SK-N-MC (cell line): ENCODE measurements at places on chromosomes 16 and 17.

GRCh38 chr17:14739656-14740431 is 439.0 kb downstream of the HS3ST3B1 start:
- no peak for DNase-seq

DNA sequence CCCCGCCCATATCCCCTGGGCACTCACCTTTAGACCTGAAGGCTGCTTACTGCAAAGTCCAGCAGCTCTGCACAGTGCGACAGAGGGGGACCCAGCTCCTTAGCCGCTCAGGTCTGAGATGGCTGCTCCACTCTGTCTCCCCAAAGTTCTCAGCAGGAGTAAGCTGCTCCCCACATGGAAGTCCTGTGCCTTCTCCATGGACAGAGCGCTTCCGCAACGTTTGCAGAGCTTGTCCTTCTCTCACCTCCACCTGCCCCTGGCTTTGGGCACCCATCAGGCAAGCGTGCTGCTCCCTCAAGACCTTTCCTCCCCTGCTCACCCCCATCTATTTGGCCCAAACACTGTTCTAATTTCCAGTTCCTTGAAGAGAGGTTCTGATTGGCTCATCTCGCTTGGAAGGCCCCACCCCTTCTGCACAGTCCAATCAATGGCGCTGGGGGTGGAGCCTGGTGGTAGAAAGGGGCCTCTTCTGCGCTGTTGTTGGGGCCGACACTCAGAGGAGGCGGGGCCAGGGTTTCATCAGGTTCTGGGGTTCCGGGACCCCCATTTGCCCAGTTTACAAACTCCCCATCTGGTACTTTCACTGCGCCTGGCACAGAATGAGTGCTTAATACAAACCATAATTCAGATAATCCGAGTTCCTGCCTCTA is 137.2 kb downstream of the CYLD start:
- no peak for DNase-seq

- DNase-seq: no peak
Measured at GRCh38 chr17:57707892-57708291, 37.2 kb downstream of the CCDC182 start.

GRCh38 chr17:47172696-47173565 is 16.2 kb downstream of the CDC27 start:
- no peak for DNase-seq

DNA sequence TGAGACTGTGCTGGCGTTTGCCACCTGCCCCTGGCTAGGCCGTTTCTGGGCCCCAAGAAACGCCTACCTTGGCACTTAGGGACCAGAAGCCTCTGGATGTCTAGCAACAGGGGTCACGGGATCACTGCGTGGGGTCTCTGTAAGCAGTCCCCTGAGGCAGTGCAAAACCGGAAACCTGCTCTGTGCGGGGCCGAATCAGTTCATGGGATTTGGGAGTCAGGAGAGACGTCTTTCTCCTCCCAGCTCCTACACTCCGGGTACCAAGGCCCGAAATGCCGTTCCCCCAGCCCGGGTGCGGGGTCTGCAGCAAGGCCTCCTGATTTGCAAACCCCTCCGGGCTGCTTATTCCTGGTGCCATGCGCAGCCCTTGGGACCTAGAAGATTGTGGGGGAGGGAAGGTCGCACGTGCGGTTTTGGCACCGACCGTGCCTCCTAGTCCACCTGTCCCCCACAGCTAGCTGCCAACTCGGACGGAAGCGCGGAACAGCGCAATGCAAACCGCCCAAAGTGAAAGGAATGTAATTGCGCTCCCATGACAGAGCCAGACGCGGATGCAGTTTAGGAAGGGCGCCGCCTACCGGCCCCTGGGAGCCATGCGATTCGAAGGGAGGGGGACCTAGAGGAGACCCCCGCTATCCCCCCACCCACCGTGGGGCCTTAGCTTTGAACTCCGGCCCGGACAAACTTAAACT is 6.5 kb downstream of the IRX5 start:
- DNase-seq: no peak

DNA sequence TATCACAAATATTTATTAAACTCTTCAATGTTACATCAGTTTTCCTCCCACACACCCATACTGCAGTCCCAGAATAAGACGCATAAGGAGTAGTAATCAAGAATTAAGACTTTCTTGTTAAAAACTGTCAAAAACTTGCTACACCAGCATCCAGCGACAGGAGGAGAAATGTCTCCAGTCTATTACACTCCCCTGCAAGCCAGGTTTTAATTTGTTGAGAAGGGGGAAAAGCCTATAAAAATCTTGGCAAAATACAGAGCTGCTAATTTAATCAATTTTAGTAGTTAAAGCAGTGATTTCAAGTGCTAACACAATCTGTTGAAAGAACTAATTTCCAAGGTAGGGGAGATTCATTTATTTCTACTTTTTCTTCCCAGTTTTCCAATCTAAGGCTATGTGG is 102.0 kb upstream of the MED13 start:
- no peak for DNase-seq

DNA sequence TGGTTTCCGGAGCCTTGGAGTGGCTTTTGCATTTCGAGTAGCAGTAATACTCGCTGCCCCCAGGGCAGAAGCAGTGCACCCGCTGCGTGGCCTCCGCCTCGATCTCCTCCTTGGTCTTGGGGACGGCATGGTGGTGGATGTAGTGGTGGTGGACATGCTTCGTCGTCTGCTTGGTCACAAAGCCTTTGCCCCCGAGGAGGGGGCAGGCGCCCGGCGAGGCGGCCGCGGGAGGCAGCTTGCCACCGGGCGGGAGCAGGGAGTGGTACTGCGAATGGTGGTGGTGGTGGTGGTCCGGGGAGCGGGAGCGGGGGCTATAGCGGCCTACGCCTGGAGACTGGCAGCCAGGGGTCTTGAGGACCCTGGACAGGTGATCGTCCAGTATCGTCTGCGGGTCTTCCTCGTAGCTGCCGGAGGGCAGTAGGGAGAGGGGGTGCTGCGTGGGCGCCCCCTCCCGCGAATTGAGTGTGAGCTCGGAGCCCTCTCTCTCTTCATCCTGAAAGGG is 24.1 kb downstream of the AXIN2 start:
- no peak for DNase-seq

GRCh38 chr16:77807-78443 is at the start of gene MPG:
TSS of gene MPG (plus strand) at chr16:78225. CDS start at chr16:78310, 85 bp downstream.
- no peak for DNase-seq

- DNase-seq: no peak
Measured at GRCh38 chr17:50837286-50837979, 2.0 kb downstream of the WFIKKN2 start.

GRCh38 chr16:62137996-62138395 is 101.8 kb upstream of the CDH8 start:
- no peak for DNase-seq

GRCh38 chr16:49021136-49021535 is 260.5 kb downstream of the CBLN1 start:
- DNase-seq: no peak

DNA sequence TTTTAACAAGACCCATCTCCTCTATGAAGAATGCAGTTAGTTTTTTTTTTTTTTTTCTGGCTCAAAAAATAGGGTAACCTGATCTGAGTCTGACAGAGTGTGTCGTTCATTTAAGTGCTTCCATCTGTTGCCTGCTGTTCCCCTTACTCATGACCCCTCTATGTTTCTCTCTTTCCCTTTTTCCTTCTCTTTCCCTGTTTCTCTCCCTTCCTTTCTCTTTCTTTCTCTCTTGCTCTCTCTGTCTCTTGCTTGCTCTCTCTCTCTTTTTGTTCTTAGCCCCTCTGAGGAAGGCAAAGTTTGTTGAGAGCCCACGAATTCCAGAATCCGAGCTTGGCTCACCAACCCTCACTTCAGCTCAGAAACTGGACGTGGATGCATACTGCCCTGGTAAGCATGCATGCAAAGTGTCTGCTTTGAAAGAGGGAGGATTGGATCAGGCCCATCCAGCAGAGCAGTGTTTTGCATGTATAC is 185.0 kb downstream of the TANC2 start:
- DNase-seq: no peak
